Epithelial cell of prostate (primary cell): ENCODE measurements at places on chromosomes 6 and 20.

DNA sequence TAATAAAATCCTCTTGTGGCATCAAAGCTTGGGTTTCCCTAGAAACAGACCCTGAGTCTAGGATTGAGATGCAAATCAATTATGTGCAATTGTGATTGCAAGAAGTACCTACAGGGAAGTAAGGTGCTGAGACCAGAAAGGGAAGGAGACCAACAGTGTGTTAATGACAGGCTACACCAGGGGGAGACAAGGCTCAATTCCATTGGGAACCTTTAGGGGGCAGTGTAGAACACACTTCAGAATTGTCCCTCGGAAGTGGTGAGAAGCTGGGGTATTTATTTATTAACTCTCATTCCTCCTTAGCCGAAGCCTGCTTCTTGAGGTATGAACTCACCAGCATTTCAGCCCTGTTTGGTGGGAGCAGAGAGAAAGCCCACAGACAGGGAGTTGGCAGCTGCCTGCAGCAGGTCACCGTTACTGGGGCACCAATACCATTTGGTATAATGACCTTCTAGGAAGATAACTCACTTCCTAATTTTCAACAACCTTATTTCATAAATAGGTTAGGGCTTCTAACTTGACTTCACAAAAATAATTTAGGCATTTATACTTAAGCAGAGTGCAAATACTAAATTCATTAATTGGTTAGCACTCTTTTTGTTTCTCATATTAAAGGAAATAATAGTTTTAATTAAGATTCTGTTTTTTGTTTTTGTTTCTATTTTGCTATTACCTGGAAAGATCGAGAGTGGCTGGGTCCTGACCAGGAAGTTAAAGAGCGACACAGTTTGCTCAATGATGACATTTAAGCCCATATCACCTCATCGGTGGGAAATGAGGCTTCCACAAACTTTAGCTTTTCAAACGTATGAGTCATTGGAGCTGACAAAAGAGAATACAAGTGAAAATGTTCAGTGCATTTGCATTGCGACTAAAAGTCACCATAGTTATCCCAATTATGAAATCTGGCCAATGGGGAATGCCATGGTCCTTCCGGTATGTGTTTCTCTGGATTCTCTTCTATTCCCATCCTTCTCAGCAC lies 94.8 kb downstream of the BTBD3 start:
- no peak for DNase-seq

GRCh38 chr6:19311786-19312185 lies 525.4 kb upstream of the ID4 start:
- no peak for DNase-seq

DNA sequence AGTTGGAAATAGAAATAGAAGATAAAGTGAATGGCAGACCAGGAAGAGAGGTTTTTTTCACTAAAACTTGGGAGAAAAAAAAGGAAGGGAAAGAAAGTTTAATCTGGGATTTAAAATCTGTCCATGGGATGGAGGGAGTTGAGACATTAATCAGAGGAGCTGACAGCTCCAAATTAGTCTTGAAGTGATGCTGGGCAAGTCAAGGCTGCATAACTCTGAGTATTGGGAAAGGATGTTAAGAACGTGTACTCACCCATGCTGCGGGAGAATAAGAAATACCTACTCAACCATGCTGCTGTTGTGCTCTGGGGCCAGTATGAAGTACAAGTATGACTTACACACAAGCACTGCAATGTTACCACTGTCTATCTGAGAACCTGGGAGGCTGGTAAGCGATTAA lies 47.5 kb downstream of the SNRNP48 start:
- DNase-seq, result no peak

DNA sequence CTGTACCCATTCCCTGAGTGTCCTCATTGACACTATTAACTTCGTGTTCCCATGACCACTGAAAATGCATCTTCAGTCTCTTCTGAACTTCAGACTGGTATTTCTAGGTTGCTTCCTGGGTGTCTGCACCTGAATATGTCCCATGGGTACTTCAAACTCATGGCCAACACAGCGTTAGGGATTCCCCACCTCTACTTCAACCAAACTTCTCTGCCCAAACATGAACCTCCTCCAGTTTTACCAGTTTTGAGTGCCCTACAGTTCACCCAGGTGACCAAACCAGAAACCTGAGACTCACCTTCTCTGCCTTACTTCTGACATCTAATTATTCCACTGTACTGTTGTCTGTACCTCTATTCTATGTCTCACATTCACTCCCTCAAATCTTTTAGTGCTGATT lies 99.5 kb upstream of the SUPT3H start:
- peak; percentile 50 for DNase-seq

GRCh38 chr6:113805173-113805790 lies 51.9 kb upstream of the MARCKS start:
- no peak for DNase-seq

- peak; percentile 52 for DNase-seq
These were observed 211.1 kb downstream of the ANKRD60 start for GRCh38 chr20:58017231-58017969.

GRCh38 chr6:105374010-105374420 lies 28.9 kb downstream of the PREP start:
- peak; percentile 39 for DNase-seq

GRCh38 chr6:19838442-19839236 lies 1.5 kb downstream of the ID4 start:
- no peak for DNase-seq

- DNase-seq, result no peak
These were observed 4.3 kb downstream of the MEI4 start for GRCh38 chr6:77656999-77657764.

- DNase-seq, result no peak
These were observed 12.2 kb downstream of the SNAP91 start for GRCh38 chr6:83696674-83697073.

GRCh38 chr6:93468291-93468690 lies 48.9 kb upstream of the EPHA7 start:
- no peak for DNase-seq

GRCh38 chr20:35988910-35989463 lies 20.6 kb downstream of the CNBD2 start:
- no peak for DNase-seq

- no peak for DNase-seq
These were observed 58.3 kb upstream of the GGTLC1 start for GRCh38 chr20:24046888-24047287.

DNA sequence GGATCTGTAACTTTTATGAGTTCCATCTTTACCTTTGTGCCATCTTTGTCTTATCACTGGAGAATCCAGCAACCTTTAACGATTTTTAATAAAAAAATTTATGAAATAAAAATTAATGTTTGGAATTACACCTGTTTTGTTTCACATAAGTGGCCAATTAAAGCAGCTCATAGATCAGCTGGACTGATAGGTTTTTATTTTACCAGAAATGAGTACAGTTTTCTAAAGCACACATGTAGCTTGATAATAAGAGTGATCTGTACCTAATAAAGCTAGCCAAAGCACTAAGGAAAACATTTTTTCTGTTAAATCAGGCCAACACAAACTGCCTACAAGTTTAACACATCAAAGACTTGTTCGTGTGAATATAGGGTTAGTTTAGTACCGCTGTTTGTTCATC lies 500.1 kb downstream of the CDKAL1 start:
- no peak for DNase-seq

DNA sequence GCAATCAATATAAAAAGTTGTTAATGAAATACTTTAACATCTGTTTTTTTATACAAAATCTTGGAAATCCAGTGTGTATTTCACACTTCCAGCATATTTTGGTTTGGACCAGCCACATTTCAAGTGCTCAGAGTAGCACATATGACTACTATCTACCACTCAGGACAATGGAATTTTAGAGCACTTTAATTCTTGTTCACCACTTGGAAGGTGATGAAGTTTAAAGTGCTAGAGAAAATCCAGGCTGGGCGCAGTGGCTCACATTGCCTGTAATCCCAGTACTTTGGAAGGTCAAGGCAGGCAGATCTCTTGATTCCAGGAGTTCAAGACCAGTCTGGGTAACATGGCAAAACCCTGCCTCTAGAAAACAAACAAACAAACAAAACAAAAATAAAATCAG lies 6.1 kb upstream of the SLC35B3 start:
- no peak for DNase-seq

DNA sequence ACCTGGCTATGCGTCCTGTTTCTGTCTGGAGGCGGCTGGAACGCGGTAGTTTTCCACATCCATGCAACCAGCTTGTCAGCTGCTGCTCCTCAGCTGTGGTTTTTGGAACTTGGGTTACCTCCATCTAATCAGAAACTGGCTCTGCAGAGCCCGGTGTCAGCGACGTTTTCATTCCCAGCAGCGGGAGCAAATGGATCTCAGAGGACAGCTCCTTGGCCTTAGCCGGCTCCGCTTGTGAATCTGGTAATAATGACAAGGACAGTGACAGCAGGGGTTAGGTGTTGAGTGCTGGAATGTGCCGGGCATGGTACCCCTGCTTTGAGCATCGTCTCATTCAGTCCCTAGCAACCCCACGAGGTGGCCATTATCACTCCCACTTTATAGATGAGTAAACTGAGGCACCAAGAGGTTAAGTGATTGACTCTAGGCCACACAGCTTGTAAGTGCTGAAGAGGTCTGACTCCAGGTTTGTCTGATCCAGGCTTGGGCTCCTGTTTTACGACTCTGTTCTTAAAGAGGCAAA lies 1.3 kb downstream of the SLCO4A1 start:
- DNase-seq, result no peak

DNA sequence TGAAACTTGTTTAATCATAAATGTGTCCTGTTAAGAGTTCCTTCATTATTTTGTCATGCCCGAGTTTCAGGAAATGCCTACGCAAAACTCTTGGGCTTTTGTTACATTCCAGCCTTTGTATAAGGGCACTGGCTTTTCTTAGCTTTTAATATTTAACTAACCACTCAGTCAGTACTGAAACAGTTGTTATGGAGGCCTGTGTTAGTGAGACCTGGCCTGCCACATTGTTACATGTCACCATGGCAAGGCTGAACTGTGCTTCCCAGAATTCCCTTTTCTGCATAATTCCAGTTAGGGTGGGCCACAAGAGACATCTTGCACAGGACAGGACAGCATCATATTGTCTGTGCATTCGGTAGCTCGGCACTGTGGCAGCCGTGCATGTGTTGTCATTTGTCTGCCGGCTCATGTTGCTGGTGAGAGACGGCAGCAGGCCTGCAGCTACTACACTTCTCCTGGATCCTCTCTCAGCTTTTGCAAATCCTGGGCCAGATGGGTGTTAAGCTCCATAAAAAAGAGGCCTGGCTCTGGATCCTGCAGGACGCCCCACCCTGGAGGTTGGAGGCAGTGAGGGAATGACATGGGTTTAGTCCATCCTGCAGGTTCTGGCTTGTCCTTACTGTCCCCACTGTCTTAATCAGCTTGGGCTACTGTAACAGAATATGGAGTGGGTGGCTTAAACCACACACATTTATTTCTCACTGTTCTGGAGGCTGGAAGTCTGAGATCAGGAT lies 128.8 kb upstream of the DTNBP1 start:
- DNase-seq, result no peak

DNA sequence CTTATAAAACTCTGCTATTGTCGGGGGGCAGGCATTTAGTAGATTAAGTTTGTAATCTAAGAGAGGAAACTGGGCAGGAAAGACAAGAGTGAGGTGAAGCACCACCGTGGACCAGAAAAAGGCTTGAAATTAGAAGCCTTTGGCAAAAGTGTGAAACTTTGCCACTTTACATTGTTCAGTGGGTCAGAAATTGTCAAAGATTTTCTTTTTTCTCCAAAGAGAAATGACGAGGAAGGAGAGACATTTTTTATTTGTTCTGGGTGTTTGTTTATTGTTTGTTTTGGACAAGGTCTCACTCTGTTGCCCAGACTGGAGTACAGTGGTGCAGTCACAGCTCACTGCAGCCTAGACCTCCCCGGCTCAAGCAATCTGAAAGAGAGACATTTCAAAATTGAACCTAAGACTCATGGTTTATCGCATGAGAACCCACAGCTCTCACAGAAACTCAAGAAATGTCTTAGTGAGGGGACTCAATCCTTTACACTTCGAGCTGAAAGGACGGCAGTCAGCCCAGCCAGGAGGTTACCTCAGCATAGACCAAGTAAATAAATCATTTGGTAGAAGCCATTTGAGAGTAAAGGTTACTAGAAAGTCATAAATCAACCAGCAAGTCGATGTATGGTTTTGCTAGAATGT lies 262.8 kb upstream of the TAB2 start:
- no peak for DNase-seq

DNA sequence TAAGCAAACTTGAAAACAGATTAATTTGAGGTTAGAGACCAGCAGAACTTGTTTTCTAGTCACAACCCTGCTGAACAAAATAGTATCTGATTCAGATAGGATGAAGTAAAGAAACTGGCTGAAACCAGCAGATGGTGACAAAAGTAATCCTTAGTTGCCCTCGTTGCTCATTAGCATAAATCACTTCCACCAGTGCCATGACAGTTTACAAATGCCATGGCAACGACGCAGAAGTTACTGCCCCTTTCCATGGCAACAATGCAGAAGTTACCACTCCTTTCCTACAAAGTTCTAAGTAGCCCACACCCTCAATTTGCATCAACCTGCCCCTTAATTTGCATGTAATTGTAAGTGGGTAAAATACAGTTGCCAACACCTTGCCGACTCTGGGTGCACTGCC lies 23.7 kb downstream of the SNRPB start:
- no peak for DNase-seq

DNA sequence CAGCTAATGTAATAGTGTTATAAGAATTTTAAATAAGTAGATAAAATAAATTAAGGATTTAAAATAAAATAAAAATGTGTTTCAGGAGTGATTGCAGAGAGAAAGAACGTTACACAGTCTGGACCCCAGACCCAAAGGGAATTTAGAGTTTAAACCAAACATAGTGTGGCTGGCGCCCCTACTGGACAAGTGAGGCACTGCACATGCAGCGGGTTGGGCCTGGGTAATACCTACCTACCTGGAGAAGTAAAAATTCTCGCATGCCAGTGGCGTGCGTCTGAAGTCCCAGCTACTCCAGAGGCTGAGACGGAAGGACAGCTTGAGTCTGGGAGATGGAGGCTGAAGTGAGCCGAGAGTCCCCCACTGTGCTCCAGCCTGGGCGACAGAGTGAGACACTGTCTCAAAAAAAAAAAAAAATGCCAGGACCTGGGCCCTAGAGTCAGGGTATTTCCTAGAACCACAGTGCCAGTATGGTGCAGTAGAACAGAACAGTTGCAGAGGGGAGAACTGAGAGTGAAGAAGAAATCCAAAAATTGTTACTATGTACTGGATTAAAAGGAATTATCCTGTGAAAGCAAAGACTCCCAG lies 71.4 kb upstream of the TCF21 start:
- no peak for DNase-seq

DNA sequence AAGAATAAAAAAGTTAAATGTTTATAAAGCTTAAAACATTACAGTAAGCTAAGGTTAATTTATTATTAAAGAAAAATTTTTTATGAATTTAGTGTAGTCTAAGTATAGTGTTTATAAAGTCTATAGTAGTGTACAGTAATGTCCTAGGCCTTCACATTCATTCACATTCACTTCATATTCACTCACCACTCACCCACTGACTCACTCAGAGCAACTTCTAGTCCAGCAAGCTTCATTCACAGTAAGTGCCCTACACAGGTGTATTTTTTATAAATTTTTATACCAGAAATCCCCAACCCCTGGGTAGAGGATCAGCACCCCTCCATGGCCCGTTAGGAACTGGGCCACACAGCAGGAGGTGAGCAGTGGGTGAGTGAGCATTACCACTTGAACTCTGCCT lies 24.3 kb upstream of the ADGRF1 start:
- DNase-seq, result no peak
